Activated CD4-positive, alpha-beta T cell treated with anti-CD3 and anti-CD28 coated beads, Interleukin-2, Interleukin-4, amounts not matched to agents 100 ng/mL and 50 ng/mL, durations not matched to agents 16 hours and 8 hours (primary cell): ENCODE measurements at places on chromosomes 3 and 15.

DNA sequence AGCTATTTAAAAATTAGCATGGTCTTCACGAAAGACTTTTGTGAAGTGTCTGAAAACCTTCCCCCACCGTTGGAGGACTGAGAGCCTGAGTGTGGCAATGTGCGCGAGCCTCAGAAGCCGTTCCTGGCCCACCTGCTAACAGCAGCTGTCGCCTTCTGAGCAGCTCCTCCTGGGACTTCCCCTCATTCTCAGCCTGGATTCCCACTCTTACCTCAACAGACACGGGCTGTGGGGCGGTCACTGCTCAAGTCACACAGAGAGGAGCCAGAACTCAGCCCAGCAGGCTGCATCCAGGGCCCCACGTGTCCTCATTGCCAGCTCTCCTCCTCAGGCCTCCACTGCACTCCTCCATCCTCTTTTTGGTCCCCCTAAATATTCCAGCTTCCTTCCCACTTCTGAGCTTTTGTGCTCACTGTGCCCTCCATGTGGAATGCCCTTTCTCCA lies 7.8 kb downstream of the DNASE1L3 start:
- no peak for DNase-seq

- DNase-seq = no peak
Observed at GRCh38 chr15:55496716-55497115, 11.3 kb downstream of the DNAAF4 start.

GRCh38 chr3:151923901-151924300 lies 50.5 kb downstream of the SUCNR1 start:
- DNase-seq = no peak

DNA sequence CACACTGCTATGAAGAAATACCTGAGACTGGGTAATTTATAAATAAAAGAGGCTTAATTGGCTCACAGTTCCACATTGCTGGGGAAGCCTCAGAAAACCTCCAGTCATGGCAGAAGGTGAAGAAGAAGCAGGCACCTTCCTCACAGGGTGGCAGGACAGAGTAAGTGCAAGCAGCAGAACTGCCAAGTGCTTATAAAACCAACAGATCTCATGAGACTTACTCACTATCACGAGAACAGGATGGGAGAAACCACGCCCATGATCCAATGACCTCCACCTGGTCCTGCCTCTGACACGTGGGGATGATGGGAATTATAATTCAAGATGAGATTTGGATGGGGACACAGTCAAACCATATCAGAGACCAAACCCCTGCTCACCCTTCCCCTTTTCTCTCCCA lies 75.0 kb downstream of the TRIM69 start:
- no peak for DNase-seq

GRCh38 chr3:11239796-11240195 lies 32.4 kb upstream of the ATG7 start:
- no peak for DNase-seq

- DNase-seq = no peak
Observed at GRCh38 chr3:76177610-76178009, 392.3 kb upstream of the ZNF717 start.
